ENCODE measurements at places on chromosomes 11 and 22. TPM values are rescaled to one million over a fixed set of nuclear protein-coding genes. Genes with fewer than 3 reads are reported as not detected.

DNA sequence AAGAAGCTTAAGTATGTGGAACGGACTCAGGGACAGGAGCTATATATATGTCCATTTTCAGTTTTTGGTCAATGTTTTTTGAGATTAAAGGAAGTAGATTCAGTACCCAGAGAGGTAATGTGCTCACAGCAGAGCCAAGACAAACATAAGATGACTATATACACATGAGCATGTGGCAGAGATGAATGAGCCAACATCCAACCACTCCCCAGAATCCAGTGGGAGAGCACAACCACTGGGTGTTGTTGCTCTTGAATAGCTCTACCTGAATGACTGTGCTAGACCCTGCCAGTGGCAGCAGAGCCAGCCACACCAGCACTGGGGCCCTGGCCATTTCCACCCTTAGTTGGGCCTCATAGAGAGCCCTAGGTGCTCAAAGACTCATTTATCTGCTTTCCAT is 10.7 kb upstream of the SYTL2 start:
- no peak for DNase-seq

GRCh38 chr22:35484651-35485556 is 55.7 kb upstream of the RASD2 start:
- no peak for DNase-seq

DNA sequence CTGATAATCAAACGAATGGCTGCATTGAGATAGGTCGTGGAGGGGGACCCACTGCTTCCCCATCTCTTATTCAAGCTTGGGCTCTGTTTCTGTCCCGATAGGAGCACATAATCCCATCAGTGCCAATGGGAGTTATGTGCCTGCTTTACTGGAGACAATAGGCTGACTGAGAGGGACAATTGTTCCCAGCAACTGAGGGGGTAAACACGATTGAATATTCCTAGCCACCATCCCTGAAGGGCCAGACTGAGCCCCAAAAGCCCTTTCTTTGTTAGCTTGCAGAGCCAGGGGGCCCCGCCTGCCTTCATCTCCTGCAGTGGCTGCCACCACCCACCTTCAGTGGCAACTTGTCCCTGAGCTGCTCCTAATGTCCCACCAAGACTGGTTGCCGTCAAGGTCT is 172.8 kb upstream of the NAV2 start:
- no peak for DNase-seq

- DNase-seq: no peak
Measured at GRCh38 chr22:31091106-31091975, 10.2 kb downstream of the SMTN start.

- DNase-seq: peak; percentile 48
Measured at GRCh38 chr11:31641477-31642062, 132.0 kb downstream of the ELP4 start.

The CSTPP1 gene
- total RNA-seq: 49.7 TPM

The SLC6A5 gene
- 0.07 TPM for total RNA-seq

The TBX10 gene
- not detected for total RNA-seq
